ENCODE measurements at places on chromosomes 1 and 21.

- no peak for DNase-seq
- no peak overlapping the region for H3K4me3 ChIP-seq
- H3K27me3 ChIP-seq, result no peaks in the 10 kb centered on the region
- H3K4me1 ChIP-seq, result peaks cover 7% of the 10 kb centered on the region
Measured at GRCh38 chr1:176199707-176200106, 7.4 kb downstream of the COP1 start.

DNA sequence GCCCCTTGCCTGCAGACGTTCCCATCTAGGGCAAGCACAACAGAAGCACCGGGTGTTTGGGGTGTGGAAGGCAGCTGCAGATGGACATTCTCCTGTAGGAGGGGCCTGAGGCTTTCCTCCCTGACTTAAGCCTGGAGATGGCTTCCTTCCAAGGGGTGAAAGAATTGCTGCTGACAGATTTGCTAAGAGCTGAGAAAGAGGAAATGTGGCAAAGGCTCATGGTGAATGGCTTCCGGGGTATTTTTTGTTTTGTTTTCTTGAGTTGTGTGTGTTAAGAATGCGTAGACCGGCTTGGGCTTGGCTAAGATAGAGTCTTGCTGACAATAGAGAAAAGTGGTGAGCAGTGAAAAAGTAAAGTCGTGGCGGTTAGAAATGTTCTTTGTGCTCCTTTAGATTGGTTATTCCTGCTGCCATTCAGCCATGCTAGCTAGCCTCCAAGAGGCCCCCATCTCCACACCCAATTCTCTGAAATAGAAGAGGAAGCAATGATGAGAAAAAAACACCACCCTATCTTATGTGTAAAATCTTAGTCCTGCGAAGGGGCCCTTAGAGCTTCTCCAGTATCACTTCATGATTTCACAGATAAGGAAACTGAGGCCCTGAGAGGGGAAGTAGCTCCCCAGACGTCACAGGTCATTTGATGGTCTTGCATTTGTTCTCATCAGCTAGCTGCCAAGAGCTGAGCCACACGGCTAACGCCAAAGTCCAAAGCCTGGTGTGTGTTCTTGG is 36.9 kb downstream of the EIF2D start:
- H3K27ac ChIP-seq, result peak overlapping the region; percentile 22
- H3K27me3 ChIP-seq, result peaks cover 4% of the 10 kb centered on the region
- no peak for DNase-seq
- no peaks in the 10 kb centered on the region for H3K36me3 ChIP-seq
- peaks cover 7% of the 10 kb centered on the region for H3K4me1 ChIP-seq

DNA sequence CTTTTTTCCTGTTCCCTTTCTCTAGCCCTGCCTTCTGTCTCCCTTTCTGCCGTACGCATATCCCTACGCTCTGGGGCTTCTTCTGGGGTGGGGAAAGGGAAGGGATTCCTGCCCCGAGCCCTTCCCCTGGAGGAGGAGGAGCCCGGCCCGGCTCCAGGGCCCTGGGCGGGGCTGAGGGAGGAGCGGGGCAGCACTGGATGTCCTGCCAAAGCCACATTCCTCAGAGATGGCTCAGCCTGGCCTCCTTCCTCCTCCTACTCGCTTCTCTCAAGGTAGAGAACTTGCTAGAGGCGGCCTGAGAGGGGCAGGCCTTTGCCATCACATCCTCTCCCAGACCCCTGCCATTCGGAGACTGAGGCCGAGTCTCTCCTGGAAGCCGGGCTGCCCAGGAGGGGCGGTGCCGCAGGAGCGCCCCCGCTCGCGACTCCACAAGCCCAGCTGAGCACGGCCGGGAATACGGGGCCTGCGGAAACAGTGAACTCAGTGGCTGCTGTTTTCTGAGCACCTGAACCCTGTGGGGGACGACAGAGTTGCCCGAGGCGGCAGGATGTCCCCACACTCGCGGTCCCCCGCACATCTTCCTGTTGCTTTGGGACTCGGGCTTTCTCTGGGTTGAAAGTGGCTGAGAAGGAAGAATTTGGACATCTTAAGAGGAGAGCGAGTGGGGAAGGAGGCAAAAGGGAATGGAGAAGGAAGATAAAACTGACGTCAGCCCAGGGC is 12.2 kb downstream of the ADAMTSL4 start:
- H3K36me3 ChIP-seq, result no peaks in the 10 kb centered on the region
- peak overlapping the region; percentile 80 for H3K4me3 ChIP-seq
- peak overlapping the region; percentile 100 for H3K27ac ChIP-seq
- peaks cover 51% of the 10 kb centered on the region for H3K4me1 ChIP-seq
- peak; percentile 92 for DNase-seq
- no peaks in the 10 kb centered on the region for H3K27me3 ChIP-seq

DNA sequence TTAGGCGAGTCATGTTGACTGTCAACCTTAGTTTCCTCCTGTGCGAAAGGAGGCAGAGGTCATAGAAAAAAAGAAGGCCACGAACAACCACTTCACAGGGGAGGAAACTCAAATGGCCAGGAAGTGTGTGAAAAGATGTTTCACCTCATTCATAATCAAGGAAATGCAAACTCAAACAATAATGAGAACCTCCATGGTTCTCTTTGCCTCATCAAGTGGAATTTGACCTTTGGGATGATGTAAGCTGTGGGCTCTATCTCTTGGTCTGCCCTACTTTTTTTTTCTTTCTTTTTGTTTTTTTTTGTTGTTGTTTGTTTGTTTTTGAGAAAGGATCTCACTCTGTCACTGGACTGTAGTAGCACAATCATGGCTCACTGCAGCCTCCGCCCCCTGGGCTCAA is 55.9 kb upstream of the GRHL3 start:
- no peak overlapping the region for H3K4me3 ChIP-seq
- no peak overlapping the region for H3K27ac ChIP-seq
- H3K27me3 ChIP-seq, result no peaks in the 10 kb centered on the region
- H3K4me1 ChIP-seq, result no peaks in the 10 kb centered on the region

Data from mesothelial cell of epicardium (in vitro differentiated cells).